ENCODE measurements at places on chromosomes 5 and 9. TPM values are rescaled to one million over a fixed set of nuclear protein-coding genes. Genes with fewer than 3 reads are reported as not detected.
A peak's percentile ranks its signal among the peaks of the same experiment; 100 is the strongest.

- DNase-seq = peak; percentile 10
Observed at GRCh38 chr5:69492923-69493395, 369 bp downstream of the OCLN start.

DNA sequence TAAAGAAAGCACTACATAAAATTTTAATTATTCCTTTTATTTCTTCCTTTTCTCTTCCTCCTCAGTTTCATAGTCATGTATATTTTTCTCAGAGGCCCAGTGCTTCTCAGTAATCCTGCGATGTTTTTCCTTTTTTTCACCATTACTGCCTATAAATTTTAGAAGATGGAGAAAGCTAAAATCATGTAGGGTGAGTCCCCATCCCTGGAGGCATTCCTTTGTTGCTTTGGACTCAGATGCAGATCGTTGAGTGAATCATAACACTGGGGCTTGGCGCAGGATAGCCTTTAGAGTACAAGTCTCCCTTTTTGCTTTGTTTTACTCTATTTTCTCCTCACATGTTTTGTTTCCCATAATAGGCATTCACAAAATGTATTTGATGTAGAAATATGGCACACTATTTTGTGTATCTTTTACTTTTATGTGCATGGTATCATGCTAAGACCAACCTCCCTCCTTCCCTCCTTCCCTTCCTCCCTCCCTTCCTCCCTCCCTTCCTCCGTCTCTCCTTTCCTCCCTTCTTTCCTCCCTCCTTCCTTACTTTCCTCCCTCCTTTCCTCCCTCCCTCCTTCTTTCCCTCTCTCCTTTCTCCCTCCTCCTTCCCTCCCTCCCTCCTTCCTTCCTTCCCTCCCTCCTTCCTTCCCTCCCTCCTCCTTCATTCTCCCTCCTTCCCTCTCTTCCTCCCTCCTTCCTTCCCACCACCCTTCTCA lies 72.4 kb downstream of the NUDT12 start:
- DNase-seq = no peak

DNA sequence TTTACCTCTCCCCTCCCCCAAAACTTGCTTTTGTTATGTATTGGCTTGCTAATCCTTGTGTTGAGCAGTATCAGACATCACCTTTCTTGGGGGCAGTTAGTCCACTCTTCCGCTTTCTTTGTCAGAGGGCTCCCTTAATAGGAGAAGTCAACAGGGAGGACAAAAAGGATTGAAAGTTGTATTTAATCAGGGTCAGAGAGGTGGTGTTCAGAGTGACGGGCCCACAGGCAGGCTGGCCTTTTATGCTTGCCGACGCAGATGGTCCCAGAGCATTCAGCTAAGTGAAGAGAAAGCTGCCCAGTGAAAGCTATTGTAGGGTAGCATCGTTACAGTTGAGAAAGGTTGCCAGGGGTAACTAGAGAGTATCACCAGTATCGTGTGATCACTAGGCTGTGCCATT lies 131.1 kb downstream of the ZCCHC7 start:
- no peak for DNase-seq

DNA sequence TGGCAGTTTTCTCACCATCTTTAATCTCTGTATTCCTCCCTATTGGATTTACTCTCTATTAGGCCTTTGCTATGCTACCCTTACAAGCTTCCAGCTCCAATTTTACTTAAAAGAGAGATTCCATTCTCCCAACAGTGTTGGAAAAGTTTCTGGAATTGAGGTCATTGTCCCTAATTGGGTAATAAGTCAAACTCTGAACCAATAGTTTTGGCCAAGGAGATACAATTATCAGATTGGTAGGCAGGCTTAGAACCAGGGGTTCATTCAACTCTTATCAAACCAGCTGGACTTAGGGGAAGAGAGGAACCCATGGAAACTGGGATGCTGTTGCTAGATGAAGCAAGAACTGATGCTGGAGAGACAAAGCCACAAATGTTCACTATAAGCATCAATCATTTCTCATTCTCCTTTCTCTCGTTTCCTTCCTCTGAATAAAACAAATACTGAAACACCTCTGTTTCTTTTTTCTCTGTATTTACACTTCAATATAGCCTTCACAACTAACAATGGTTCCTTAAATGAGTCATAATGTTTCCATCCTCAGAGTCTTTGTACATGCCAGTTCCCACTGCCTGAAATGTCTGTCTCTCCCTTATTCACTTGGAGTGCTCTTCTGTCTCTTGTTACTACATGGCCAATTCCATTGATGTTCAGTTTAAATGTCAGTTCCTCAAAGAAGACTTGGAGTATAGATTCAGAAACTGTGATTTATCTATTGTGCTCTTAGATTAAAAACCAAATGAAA lies 587.3 kb downstream of the GABRG2 start:
- no peak for DNase-seq

GRCh38 chr5:112641515-112642110 lies 96.1 kb upstream of the APC start:
- no peak for DNase-seq

GRCh38 chr9:17068671-17069070 lies 66.2 kb upstream of the CNTLN start:
- no peak for DNase-seq

DNA sequence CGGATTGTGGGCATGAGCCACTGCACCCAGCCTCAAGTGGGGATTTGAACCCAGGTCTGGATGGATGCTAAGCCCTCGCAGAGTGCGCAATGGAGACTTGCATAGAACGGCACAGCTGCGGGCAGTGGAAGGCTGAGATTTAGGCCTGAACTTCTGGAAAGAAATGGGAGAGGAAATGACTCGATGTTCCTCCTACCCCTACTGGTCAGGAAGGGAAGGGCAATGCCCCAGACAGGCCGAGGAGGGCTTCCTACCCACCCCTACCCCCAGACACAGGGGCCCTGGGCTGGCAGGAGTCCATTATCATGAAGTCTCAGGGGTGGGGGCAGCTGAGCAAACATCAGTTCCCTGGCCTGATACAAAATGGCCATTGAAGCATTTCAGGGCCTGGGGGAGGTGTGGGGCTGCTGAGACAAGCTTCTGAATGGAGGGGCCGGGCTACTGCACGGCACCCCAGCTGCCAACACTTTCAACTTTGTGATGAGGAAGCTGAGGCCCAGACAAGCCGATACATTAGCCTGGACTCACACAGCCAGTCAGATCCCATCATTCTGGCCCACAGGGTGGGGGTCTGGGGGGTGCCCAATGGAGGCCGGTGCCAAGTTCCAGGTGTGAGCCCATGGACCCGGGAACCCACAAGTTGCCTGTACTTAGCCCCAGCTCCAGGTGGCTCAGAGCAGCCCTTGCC lies 13.5 kb upstream of the WDR38 start:
- no peak for DNase-seq

DNA sequence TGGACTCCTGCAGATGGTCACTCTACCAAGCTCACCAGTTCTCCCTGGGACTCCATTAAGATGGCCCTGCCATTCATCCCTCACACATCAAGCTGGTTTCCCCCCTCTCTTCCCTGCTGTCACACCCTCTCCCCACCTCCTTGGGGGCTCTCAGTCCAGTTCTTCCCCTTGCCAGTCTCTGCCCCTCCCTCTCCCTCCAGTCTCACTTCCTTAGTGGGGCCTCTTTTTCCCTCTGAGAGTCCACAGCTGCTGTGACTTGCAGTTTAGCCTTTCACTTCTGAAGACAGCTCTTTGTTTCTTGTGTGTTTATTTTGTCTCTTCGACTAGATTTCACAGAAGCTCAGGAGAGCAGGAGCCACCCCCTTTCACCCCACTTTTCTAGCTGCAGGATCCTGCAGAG lies 10.5 kb downstream of the DOCK2 start:
- DNase-seq = no peak

DNA sequence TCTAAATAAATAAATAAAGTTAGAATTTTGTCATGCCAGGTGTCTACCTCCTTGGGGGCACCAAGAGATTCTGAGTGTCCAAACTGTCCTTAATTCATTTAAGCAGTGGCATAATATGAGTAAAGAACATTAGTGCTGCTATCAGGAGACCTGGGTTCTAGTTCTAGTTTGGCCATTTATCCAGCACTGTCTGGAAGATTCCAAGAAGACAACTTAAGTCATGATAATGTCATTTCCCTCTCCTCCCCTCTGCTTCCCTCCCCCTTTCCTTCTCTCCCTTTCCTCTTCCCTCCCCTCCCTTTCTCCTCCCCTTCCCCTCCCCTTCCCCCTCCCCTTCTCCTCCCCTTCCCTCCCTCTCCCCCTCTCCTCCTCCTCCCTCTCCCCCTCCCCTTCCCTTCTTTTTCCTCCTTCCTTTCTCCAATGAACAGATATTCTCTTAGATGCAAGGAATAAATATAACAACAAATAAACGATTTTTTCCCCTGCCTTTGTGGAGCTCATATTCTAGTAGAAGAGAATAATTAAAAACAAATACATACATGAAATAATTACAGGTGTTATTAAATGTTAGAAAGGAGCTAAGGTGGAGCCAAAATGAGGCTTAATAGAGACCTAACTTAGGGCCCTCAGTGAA lies 90.8 kb downstream of the NMUR2 start:
- no peak for DNase-seq

GRCh38 chr9:137456061-137456863 lies 2.9 kb downstream of the NSMF start:
- no peak for DNase-seq

GRCh38 chr9:81035171-81035570 lies 654.2 kb downstream of the TLE1 start:
- DNase-seq = no peak

DNA sequence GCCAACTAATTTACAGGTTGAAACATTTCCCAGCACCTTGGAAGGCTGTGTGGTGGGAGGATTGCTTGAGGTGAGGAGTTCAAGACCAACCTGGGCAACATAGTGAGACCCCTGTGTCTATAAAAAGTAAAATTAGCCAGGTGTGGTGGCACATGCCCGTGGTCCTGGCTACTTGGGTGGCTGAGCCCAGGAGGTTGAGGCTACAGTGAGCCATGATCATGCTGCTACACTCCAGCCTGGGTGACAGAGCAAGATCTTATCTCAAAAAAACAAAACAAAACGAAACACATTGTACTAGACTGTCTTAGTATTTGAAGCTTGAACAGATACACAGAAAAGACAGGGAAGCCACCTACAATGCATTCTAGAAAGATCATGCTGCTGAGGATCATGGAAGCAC lies 2.8 kb upstream of the HSDL2 start:
- DNase-seq = no peak

DNA sequence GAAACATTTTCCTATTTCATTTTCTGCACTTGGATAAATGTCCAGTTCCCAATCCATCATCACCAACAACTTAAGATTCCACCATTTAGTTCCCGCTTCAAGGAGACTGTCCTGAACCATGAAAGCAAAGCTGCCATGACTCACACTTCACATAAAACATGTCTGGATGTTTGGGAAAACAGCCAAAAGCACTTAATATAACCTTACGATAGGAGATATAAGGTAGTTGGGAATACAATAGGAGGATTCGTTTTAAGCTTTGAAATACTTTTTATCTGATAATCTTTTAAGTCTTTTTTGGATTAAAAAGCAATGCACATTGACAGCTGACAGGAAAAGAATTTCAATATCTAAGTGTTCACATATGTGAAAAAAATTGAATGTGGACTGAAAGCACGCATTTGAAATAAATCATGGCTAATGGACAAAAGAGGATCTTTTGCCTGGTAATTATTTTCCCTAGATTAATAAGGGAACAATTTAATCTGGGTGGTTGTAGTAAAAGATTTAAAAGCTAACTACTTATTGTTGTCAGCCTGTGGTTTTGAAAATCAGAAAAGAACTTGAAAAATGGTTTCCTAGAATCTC lies 17.3 kb upstream of the TGFBI start:
- no peak for DNase-seq

GRCh38 chr5:103461243-103461642 lies 101.3 kb downstream of the NUDT12 start:
- DNase-seq = no peak

DNA sequence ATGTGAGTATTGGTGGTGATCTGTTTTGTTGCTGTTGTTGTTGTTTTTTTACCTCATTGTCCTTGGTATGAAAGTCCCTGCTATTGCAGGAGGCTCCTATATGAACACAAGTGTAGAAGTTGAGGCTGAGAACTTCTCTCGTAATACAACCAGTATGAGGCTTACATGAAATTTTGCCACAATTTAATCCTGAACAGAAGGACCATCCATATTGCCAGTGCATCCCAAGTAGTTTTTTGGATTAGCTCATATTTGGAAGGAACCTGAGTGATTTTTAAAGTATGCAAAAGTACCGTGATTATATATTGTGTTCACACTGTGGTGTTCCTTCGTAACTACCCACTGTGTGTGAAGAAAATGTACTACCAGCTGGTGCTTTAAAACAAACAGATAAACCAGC lies 2095.5 kb upstream of the WWC1 start:
- no peak for DNase-seq

GRCh38 chr5:139155333-139155732 lies 42.8 kb downstream of the SIL1 start:
- no peak for DNase-seq

DNA sequence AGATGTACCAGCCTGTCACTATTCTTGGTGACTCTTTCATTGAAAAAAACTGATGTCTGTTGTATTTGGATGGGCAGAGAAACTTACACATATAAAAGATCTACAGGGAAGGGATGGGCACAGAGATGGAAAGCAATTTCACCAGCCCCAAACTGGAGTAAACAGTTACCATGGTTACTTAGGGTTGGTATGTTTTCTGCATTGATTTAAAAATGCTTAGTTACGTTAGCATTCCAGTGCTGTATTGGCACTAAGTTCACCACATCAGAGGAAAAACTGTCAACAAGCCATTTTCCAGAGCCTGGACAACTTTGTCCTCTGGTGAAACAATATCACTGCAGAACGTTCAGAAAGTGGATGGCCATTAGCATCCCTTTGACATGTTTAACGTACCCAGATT lies 28.0 kb downstream of the MARCHF3 start:
- DNase-seq = no peak

- DNase-seq = no peak
Observed at GRCh38 chr5:54403885-54404416, 51.5 kb upstream of the HSPB3 start.

GRCh38 chr5:302966-303365 lies 18.5 kb upstream of the AHRR start:
- no peak for DNase-seq

- peak; percentile 73 for DNase-seq
Observed at GRCh38 chr5:80754900-80755299, 100.1 kb upstream of the DHFR start.

DNA sequence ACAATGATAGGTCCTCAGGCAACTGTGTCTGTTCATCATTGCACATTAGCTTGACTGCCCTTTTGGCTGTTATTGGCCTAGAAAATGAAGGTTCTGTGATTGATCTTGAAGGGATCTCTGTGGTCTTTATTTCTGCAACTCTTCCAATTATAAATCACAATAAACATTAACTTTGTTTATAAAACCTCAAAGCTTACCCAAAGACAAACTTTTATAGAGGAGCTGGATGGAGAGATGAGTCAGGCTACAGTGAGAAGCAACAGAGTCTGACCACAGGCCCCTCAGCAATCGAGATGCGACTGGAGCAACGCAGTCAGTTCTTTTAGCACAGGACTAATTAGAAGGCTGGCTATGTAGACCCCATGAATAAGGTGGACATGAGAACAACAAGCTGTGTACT lies 5.3 kb downstream of the MACROH2A1 start:
- no peak for DNase-seq

SH3GLB2 gene
- 49.3 TPM for total RNA-seq

MFAP3 gene
- 12.1 TPM for total RNA-seq

SLC4A9 gene
- not detected for total RNA-seq

TMEM174 gene
- not detected for total RNA-seq

CCNJL gene
- not detected for total RNA-seq

Data from activated CD8-positive, alpha-beta T cell treated with anti-CD3 and anti-CD28 coated beads for 36 hours (primary cell).